Right renal cortex interstitium (tissue), 3 donors: ENCODE measurements at places on chromosomes 5 and 9.

DNA sequence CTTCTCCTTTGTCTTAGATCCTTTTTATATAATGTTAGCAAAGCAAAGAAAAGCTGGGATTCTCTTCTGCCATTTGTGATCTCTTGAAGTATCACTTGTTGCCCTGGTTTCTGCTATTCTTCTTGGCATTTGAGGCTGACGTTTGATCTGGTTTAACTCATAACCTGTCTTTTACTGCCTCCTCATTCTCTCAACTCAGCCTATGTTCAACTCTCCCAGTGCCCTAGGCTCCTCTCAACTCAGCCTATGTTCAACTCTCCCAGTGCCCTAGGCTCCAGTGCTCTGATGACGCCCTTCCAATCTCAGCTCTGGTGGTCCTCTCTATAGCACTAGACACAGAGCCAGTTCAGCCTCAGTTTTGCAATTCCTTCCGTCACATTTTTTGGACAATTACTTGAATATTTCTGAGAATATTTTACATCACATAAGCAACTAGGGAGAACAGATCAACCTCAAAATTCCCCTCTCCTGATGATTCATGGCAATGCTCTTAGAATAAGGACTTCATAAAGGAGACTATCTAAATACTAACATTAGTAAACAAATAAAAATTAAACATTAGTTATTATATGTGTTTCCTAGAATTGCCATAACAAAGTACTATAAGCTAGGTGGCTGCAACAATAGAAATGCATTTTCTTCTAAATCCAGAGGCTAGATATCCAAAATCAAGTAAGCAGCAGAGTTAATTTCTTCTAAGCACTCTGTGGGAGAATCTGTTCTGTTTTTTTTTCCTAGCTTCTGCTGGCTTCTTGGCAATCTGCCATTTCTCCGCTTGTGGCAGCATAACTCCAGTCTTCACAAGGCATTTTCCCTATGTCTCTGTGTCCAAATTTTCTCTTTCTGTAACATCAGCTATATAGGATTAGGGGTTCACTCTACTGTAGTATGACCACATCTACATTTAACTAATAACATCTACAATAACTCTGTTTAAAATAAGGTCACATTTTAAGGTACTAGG lies 662.1 kb upstream of the FTMT start:
- DNase-seq, result no peak

DNA sequence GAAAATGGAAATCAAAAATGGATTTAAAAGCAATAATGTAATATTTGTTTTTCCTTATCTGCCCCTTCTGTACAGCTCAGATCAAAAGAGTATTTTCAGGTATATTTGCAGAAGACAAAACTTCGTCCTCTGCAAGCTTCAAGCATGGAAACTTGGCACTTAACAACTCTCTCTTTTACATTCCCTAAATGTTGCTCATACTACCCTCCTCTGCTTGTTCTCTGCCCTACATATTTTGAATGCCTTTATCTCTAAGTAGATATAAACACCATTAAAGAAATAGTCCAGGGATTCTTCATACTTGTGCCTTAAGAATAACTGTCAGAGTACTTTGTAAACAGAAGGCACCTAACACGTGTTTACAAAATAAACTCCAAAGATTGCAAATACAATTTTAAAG lies 19.2 kb upstream of the SMC2 start:
- DNase-seq, result no peak

- no peak for DNase-seq
These were observed 107.6 kb downstream of the APBA1 start for GRCh38 chr9:69564557-69564956.

DNA sequence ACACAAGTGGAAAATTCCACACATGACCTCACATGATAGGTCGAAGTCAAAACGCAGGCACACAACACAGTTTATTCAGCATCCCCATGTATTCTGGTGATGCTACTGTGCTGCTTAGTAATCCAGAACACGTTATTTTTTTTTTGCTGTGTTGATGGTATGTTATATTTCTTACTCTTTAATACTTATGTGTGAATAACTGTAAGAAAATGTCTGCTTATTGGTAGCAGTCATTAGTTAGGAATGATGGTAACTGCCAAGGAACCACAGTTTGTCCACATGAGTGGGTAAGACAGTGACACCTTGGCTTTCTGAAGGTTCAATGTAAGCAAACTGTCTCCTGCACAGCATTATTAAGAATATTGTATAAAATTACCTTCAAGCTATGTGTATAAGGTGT lies 107.7 kb upstream of the DAPK1 start:
- no peak for DNase-seq

- DNase-seq, result no peak
These were observed 78.0 kb upstream of the FCN1 start for GRCh38 chr9:134995792-134996120.

DNA sequence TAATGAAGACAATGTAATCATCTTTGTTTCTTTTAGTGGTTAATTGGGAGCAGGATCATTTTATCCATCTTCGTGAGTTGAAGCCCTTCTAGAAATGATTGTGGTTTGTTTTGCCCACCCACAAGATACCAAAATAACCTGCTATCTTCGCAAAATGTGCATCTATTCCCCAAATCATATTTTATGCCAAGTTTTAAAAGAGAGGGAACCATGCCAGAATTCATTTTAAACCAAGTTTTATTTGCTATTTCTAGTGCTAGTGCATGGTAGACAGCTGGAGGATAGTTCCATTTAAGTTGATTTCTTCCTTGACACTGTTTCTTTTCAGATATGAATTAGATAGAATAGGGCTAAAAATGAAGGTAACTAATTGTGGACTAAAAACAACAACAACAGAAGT lies 104.2 kb downstream of the RAB3C start:
- DNase-seq, result no peak

GRCh38 chr9:33464045-33464636 lies 9.6 kb downstream of the NOL6 start:
- no peak for DNase-seq

DNA sequence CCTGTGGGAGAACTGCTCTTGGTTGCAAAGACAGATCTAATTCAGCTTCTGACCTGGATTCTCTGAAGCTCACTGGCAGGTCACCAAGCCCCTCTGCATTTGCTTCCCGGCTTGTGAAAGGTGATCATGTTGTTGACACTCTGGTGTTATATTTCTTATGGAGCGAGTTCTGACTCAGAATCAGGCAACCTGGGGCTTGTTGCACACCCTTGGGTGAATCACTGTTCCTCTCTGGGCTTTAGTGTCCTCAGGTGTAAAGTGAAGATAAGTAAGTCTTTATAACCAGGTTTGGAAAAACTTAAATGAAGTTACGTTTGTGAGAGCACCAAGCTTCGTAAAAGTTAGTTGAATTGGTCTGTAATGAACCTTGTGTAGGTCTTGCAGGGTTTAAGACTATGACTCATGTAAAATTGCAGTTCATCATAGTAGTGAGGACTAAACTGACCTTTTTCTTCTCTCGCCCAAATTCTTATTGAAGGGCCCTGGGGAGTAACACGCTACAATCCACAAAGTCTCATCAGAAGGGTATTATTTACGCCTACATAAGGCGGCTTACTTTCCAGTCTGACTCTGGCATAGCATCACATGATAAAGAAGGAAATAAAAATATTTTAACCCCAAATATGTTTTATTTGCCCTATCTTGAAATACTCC lies 218.6 kb downstream of the TMEM38B start:
- DNase-seq, result no peak

- DNase-seq, result no peak
These were observed 627.2 kb downstream of the PSAT1 start for GRCh38 chr9:78923966-78924659.

DNA sequence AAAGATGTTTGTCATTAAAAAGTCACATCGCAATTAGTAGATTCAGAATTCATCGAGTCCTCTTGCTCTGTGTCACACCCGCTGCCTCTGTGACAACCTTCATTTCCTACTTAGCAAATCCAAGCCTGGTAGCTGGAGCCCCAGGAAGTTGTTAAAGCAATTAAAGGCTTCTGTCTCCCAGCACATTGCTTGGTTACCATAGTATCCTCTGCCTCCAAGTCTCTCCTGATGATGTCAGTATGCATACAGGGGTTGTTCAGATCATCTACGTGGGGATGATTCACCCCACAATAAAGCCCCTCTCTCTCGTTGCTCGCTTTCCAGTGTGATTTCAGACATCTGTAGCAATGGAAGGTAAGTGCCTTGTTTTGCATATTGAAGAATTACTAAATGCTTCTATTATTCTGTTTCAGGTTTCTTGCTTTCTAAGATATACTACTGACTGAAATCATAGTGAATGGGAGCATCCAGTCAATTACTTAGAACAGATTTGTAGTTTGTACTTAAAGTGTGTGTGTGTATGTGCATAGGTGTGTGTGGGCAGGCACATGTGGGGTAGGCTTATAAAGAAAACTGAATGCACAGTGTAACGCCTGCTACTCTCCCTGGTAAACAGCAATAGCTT lies 52.9 kb downstream of the PAM start:
- no peak for DNase-seq

- DNase-seq, result no peak
These were observed 50.0 kb downstream of the DAPK1 start for GRCh38 chr9:87547671-87548081.

GRCh38 chr9:33130961-33131789 lies 36.0 kb downstream of the B4GALT1 start:
- DNase-seq, result no peak

- no peak for DNase-seq
These were observed 581.2 kb downstream of the CDH18 start for GRCh38 chr5:19406576-19407365.

DNA sequence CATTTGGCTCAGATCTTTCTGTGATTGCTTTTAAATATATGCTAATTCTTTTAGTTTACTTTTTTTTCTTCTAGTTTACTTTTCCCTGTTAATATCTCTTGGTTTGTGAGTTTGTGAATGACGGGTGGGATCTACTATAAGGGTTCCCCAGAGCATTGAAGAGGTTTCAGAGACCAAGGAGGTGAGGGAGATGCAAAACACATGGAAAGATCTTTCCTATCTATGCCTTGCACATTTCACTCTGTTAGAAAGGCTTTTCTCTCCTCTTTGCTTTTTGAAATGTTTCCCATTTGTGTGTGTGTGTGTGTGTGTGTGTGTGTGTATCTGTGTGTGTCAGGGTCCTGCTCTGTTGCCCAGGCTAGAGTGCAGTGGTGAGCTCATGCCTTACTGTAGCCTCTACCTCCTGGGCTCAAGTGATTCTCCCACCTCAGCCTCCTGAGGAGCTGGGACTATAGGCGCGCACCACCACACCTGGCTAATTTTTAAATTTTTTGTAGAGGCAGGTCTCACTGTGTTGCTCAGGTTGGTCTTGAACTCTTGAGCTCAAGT lies 50.7 kb downstream of the CNTLN start:
- no peak for DNase-seq

DNA sequence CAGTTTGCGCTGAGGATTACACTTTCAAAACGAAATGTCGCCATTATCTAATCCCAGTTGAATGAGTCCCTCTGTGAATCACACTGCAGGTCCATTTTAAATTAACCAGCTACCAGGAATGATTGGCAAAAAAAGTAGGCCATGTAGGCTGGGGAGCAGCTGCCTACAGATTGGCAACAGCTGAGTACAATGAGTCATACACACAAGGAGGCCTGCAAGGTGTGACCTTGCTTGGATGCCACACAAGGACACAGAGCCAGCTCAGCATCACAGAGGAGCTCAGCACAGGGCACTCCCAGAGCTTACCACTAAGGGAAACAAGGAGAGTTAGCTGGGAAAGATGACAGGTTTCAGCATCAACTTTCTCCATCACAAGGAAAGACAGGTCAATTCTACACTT lies 12.9 kb downstream of the HAVCR1 start:
- DNase-seq, result no peak

DNA sequence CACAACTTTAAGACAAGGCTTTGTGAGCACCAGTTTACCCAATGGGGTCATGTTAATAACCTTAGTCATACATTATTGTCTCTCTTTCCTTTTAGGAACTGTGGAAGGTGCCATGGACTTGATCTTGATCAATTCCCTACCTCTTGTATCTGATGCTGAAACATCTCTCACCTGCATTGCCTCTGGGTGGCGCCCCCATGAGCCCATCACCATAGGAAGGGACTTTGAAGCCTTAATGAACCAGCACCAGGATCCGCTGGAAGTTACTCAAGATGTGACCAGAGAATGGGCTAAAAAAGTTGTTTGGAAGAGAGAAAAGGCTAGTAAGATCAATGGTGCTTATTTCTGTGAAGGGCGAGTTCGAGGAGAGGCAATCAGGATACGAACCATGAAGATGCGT lies 48.7 kb downstream of the TEK start:
- no peak for DNase-seq

GRCh38 chr5:68679041-68679440 lies 414.8 kb upstream of the SLC30A5 start:
- no peak for DNase-seq

DNA sequence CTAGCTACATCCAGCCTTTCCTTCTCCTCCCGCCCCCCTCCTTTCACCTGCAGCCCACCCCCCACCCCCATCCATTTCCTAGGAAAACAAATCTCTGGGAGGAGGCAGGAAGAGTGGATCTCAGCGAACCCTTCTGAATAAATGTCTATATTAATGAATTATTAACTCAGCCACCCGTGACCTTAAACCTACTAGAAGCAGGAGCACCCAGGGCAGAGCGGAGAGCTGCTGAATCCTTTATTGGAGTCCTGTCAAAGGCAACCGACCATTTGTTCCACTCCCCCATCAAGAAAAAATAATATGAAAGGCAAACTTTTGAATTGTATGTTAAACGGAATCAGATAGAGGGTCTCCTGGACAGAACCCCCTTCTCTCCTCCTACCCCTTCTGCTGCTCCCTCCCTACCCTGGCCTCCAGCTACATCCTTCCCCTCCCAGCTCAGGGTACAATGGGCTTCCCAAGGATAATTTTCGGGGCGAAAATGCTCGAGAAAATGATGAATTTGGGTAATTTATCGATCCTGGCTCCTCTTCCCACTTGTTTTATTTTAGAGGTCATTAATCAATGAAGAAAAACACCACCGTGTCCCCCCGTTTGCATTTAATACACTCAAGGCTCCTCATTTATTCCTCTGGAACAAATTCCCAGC lies 3.3 kb upstream of the PRDM6 start:
- no peak for DNase-seq

DNA sequence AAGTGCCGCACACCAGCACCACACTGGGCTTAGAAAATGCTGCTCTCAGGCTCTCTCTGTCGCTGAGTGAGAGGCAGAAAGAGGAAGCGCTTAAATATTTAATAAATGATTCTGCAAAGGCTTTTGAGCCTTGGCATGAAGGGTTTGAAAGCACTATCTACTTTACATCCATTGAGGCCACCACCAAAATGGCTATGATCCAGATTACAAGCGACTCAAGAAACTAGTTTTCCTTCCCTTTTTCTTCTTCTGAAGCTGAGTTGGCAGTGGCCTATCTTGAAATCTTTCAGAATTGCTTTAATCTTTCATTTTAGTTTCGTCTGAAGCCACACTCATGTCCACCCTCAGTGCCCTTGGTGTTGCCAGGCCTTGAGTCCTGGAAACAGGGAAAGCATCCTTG lies 59.5 kb downstream of the EBF1 start:
- no peak for DNase-seq

- DNase-seq, result peak; percentile 12
These were observed 267.2 kb downstream of the RAB3C start for GRCh38 chr5:58849921-58850667.

DNA sequence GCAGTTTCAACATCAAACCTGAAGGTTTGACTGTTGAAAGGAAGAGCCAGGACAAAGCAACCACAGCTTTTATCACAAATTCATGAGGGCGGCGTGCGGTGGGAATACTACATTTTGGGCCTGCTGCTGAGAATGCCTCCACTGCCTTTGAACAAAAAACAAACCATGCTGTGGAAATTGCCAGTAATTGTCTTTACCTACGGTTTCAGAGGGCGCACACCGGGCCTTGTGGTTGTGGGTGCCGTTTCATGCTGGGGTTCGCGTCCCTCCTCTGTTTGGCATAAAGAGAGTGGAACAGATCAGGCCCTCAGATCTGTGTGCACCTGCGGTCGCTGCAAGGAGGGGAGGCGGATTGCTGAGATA lies 27.6 kb upstream of the TCF7 start:
- DNase-seq, result no peak
